ENCODE measurements at places on chromosomes 7 and 10.

- DNase-seq = no peak
These were observed 26.9 kb upstream of the VWA2 start for GRCh38 chr10:114212153-114212552.

GRCh38 chr7:78777829-78778228 lies 675.6 kb downstream of the MAGI2 start:
- DNase-seq = no peak

DNA sequence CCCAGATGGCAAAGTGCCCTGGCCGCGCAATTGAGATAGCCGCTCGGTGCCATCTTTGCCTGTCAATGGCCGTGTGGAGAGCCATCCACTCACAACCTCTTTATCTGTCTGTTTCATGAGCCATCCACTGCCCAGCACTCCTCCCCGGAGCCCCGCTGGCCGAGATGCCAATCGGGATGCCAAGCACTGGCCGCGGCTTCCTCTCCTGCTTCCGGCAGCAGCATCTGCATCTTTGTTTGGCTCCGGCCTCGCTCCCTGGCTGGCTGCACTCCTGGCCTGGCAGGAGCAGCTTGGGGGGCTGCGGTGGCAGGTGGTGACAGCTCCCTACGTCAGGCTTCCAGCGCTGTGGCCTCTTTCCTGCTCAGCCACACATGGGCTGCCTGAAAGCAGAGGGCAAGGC lies 231.7 kb downstream of the USP6NL start:
- DNase-seq = no peak

- DNase-seq = no peak
These were observed 31.9 kb downstream of the ARL4A start for GRCh38 chr7:12719141-12719919.

GRCh38 chr7:82624337-82624736 lies 180.8 kb upstream of the CACNA2D1 start:
- DNase-seq = no peak

- DNase-seq = no peak
These were observed 339.8 kb downstream of the RNLS start for GRCh38 chr10:88243202-88243744.

- no peak for DNase-seq
These were observed 94.3 kb downstream of the PRPF18 start for GRCh38 chr10:13681095-13681494.

GRCh38 chr7:93374345-93374940 lies 142.3 kb downstream of the VPS50 start:
- no peak for DNase-seq

- DNase-seq = no peak
These were observed 1.7 kb upstream of the PAX2 start for GRCh38 chr10:100743626-100744135.
